Activated T-cell treated with anti-CD3 and anti-CD28 coated beads for 4 hours (primary cell): ENCODE measurements at places on chromosomes 4 and X.

DNA sequence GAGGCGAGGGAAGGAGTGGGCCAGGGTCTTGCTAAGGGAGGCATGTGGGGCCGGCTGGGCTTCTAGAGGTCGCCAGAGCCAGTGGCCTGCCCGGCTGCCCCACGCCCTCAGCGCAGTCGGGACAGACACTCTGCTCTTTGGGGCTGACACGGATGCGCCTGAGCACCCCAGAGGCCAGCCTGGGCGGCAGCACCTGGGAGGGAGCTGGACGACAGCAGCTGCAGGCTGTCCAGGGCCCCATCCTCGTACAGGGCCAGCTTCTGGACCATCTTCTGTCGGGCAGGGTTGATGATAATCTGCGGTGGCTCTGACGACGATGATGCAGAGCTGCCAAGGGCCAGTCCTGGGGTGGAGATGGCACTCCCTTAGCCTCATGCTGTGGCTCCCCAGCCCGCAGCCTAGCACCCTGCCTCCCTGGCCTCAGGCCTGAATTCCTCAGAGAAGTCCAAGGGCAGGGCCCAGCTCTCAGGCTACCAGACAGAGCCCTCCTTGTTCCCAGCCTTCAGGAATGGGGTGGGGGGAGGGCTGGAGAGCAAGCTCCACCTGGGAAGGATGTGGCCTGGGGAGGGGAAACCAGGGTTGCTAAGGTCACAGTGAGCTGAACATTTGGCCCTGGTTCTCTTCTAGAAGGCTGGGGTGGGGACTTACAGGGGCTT is 7.2 kb downstream of the IRAK1 start:
- DNase-seq = no peak

DNA sequence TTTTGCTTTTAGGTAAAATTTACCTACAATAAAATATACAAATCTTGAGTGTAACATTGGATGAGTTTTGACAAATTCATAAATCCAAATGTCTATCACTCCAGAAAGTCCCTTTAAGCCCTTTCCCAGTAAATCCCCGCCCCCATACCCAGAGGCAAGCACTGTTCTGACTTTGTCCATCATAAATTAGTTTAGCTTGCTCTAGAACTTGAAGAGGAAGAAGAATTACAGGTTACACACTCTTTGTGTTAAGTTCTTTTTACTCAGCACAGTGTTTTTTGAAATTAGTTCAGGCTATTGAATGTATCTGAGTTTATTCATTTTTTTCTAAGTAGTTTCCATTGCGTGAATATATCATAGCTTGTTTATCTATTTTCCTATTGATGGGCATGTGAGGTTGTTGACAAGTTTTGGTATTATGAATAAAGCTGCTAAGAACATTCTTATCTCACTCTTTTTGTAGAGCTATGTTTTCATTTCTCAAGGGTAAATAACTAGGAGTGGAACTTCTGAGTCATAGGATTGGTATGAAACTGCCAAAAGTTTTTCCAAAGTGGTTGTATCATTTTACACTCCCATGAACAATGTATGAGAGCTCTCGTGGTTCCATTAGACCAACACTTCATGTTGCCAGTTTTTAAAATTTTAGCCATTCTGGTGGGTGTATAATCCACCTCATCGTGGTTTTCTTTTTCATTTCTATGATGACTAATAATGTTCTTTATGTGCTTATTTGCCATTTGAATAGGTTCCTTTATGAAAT is 22.4 kb upstream of the HPSE start:
- DNase-seq = no peak

GRCh38 chrX:23514082-23514481 is 153.2 kb upstream of the PRDX4 start:
- no peak for DNase-seq

DNA sequence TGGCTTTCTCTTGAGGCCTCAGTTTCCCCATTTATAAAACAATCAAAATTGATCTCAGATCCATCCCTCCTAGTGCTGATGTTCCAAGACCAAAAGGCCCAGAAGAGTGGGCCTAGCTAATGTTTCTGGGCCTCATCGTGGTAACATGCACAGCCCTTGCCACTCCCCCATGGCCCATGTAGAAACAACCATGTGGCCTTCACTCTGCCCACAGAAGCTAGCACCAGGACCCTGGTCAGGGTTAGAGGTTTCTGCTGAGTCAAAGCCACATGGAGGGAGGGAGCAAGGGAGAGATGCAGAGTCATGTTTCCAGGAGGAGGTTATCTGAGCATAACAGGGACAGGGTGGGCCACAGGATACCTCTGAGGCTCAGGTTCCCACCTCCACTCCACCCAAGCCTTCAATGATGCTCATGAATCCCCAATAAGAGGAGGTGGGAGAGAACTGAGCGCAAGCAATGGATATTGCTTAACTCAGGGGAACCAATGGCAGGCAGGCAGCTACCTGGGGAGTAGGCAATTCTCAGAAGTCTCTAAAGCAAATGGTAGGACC is 16.9 kb downstream of the OTUD5 start:
- DNase-seq = no peak

GRCh38 chr4:87622303-87622702 is 14.0 kb downstream of the DSPP start:
- DNase-seq = no peak

DNA sequence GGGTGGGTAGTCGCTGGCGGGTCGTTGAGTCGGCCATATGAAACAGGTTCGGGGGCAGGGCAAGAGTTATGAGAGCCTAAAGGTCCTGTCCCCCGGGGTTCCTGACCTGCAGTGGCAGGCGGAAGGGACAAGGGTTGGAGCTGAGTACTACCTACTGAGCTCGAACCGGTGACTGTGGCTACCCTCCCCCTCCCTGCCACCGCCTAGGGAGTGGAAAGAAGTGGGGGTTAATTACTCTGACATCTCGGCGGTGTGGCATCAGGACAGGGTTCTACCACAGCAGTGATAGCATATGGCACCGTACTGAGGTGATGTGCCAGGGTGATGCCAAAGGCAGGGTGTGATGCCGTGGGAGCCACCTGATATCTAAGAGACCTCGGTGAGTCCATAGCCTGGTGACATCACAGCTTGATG is 307 bp downstream of the ATG4A start:
- no peak for DNase-seq

GRCh38 chr4:2763511-2763967 is 7.4 kb upstream of the TNIP2 start:
- DNase-seq = no peak

DNA sequence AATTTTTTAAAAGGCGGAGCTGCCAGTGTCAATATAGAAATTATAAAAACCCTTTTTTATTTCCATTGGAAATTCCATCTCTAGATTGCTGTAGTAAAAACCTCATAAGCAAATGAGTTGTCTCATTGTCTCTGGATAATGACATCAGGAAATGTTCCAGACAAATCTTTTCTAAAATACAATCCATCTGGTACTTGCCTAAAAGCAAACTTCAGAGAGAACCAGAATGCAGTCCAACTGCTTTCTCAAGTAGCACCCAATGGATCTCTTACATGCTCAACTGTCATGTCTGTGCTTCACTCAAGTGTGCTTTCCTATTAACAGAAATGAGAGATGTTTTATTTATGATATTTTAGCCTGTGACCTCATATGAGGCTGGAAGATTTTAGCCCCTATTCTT is 399.6 kb upstream of the NDST3 start:
- DNase-seq = no peak

GRCh38 chrX:7283741-7284140 is 135.8 kb upstream of the PUDP start:
- no peak for DNase-seq

DNA sequence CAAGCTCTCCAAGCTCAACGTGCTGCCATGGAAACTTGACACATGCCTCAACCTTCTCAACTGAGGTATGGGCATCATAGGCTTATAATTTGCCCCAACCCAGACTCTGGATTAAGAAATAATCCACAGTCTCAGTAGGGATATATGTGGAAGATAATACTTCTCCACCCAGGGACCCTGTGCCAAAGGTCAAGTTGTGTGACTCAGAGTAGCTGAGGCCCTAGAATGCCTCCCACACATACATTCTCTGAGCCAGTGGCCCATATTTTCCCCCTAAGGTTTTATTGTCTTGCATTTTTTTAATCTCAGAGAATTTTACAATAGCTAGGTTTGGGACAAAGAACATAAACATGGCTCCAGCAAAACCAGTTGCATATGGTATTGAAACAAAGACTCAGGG is 283.1 kb downstream of the IDS start:
- no peak for DNase-seq

GRCh38 chrX:54085666-54086065 is 41.4 kb upstream of the PHF8 start:
- DNase-seq = no peak

DNA sequence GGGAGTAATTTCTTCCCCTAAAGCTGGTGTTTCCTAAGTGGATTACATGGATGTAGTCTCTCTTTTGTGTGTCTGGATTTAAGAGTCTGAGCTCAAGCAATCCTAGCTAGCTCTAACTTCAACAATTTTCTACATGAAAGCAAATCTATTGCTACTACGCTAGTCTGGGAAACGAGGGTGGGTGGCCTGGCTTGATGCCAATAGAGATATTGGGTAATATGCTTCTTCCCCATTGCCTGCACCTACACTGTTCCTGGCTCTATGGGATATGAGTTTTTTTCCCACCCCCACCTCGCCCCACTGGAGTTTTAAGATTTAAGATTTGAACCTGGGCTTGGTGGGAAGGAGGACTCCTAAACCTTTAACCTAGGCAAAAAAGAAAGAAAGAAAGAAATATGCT is 158.8 kb downstream of the RBM46 start:
- no peak for DNase-seq

DNA sequence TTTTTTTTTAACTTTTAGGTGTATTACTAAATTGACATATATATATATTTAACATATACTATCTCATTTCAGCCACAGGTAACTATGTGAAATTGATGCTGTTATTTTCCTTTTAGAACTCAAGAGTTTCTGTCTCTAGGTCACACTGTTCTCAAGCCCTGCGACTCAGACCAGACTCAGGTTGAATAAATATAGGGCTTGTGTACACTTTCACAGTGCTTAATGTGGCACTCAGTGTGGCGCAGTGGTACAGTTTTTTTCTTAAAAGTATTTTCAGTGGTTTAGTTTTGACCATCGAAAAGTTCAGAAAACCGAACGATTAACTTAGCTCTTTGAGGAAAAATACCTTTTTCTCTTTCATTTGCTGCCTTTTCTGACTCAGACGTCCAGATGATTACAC is 24.7 kb downstream of the PACRGL start:
- no peak for DNase-seq

DNA sequence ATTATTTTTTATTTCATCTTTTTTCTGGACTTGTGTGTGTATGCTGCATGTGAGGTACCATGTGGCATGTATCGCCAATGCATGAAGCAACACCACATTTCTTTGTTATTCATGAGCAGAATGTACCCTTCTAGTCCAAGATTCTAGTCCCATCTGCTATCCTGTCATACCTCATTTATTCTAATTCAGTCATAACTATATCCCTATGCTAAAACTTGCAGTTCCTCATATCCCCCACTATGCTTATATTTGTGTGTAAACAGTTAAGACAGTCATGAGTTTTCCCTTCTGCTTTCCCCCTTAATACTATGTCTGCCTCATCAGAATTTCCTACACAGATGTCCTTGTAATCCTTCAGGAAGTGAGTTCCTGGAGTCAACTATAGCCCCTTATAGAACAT is 19.7 kb downstream of the OCRL start:
- no peak for DNase-seq

DNA sequence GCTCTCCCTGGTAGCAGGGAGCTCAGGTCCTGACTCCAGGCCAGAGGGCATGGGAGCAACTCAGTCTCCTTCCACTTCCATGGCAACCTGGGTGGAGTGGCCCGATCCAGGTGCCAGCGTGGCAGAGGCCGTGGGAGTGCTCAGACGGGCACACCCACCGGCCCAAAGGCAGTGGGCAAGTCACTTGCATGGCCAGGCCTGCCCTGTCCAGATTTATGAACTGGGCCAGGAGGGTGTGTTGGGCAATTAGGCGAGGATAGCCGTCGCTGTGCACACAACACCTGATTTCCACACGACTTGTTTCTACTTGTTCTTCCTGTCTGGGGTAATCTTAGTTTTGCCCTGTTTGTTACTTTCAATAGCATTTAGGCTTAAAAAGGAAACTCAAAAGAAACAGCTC is 55.5 kb upstream of the NYX start:
- no peak for DNase-seq

- no peak for DNase-seq
Observed at GRCh38 chrX:313546-313945, 5.0 kb downstream of the GTPBP6 start.

GRCh38 chr4:182421753-182422152 is 178.6 kb downstream of the TENM3 start:
- DNase-seq = no peak

- no peak for DNase-seq
Observed at GRCh38 chr4:7871356-7871755, 68.3 kb downstream of the AFAP1 start.

DNA sequence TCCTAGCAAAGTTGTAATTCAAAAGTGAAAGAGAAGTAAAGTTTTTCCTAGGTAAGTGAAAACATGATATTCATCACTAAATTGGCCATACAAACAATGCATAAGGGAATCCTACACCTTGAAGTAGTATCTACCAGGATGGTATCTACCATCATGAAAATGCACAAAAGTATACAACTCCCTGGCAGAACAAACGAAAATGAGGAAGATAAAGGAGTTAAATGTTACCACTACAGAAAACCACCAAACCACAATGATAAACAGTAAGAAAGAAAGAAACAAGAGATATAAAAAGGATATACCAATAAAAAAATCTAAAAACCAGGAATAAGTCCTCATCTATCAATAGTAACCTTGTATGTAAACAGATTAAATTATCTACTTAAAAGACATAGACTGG is 26.9 kb downstream of the GK2 start:
- no peak for DNase-seq

- no peak for DNase-seq
Observed at GRCh38 chr4:103044183-103044582, 24.7 kb upstream of the SLC9B1 start.

GRCh38 chrX:39563178-39563577 is 534.6 kb downstream of the BCOR start:
- no peak for DNase-seq

DNA sequence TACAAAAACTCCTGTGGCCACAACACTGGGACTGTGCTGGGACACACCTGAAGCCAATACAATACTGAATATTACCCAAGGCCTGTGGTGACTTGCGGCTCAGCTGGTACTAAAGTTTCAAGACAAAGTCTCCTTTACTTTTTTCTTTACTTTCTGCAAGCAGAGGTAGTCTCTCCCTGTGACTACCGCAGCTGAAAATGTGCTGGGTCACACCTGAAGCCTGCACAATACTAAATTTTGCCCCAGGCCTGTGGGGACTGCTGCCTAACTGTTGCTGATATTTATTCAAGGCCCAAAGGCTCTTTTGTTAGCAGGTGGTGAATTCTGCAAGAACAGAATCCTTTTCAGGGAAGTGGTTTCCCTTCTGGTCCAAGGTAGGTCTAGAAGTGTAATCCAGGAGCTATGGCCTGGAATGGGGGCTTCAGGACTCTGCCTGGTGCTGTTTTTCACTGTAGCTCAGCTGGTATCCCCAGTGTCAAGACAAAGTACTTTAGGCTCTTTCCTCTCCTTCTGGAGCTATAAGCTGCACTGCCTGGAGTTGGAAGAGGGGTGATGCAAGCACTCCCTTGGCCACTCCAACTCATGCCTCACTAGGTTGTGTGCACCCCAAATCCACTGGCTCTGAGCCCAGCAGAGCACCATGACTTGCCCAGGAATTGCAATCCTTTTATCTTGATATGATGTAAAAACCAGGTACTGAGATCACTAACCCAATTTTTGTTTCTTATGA is 489.4 kb downstream of the TECRL start:
- no peak for DNase-seq

GRCh38 chrX:75038925-75039324 is 113.7 kb upstream of the NEXMIF start:
- DNase-seq = no peak

- no peak for DNase-seq
Observed at GRCh38 chr4:31692399-31692940, 972.3 kb downstream of the PCDH7 start.
